ENCODE measurements at places on chromosomes 11 and 22.

DNA sequence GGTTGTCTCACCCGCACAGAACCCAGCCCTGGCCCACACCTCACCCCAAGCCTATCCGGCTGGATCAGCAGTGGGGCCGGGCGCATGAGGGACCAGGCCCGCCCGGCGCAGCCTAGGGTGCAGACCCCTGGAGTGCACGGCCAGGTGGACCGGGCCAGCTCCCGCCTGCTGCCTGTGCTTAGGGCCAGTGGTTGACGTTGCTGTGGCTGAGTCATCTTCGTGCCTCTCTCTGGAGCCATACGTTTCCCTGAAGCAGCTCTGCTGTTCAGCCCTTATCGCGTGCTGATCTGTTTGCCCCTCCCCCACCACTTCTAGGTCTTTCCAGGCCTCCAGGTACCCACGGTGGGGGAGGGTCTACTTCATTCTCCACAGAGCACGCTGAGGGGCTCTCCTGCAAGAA is 39.5 kb downstream of the CDKN1C start:
- no peak for DNase-seq

- no peak for DNase-seq
Observed at GRCh38 chr11:15884777-15885540, 471.4 kb downstream of the SOX6 start.

- no peak for DNase-seq
Observed at GRCh38 chr22:27314276-27314807, 487.2 kb downstream of the MN1 start.

GRCh38 chr11:117319214-117319840 is 3.3 kb upstream of the BACE1 start:
- no peak for DNase-seq

GRCh38 chr22:39087098-39087497 is 9.9 kb upstream of the APOBEC3H start:
- no peak for DNase-seq

- DNase-seq, result no peak
Observed at GRCh38 chr22:30361916-30362650, 5.3 kb downstream of the CCDC157 start.

DNA sequence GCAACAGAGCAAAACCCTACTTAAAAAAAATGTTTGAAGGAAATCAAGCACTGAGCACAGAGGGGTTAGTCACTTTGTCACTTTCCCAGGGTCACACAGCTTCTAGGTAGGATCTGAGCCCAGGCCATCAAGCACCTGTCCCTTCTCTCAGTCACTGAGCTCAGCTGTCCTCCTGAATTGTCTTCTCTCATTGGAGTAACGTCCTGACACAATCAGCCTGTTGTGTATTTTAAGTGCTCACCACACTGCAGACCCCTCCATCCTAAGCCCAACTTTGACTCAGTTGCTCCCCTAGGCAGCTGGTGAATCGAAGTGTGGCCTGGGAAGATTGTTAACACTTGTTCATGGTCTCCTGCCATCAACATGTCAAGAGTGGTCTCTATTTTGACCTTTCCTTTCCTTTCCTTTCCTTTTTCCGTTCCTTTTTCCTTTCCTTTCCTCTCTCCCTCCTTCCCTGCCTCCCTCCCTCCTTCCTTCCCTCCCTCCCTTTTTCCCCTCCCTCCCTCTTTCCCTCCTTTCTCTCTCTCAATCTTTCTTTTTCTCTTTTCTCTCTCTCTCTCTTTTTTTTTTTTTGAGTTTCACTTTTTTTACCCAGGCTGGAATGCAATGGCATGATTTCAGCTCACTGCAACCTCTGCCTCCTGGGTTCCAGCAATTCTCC is 76.1 kb downstream of the PIWIL3 start:
- no peak for DNase-seq

DNA sequence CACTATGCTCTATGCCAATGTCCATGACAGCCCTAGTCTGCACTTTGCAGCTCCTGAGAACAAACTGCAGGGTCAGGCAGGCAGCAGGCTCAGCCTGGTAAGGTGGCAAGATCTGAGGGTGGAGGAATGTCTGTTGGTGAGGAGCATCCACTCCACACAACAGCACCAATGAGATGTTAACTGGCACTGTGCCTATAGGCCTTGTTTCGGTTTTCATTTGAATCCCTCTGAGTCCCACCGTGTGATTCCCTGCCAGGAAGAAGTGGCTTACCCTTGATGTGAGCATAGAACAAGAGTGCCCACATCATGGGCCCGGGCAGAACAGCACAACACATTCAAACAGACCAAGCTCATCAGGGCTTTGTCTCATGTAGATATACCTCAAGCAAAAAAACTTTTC is 44.1 kb upstream of the CHRM4 start:
- DNase-seq, result no peak

- DNase-seq, result no peak
Observed at GRCh38 chr11:61830237-61831105, 2.4 kb downstream of the FADS2 start.

DNA sequence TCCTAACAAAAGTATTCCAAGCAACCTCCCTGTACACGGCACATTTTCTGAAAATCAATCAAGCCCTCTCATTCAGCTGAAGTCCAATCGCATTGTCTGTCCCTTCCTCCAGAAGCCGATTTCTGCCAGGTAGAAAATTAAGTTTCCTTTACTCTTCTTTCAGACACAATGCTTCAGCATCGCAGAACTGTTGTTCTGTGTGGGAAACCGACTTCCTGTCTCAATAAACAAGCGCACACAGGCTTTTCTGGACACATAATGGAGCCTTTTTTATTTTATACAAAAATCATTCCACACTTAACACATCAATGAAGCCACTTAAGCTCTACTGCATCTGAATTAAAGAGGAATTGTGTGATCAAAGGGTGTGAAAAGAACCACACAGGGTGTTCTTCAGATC is 75.6 kb downstream of the BLID start:
- DNase-seq, result no peak

GRCh38 chr11:15988693-15989231 is 367.6 kb downstream of the SOX6 start:
- no peak for DNase-seq

DNA sequence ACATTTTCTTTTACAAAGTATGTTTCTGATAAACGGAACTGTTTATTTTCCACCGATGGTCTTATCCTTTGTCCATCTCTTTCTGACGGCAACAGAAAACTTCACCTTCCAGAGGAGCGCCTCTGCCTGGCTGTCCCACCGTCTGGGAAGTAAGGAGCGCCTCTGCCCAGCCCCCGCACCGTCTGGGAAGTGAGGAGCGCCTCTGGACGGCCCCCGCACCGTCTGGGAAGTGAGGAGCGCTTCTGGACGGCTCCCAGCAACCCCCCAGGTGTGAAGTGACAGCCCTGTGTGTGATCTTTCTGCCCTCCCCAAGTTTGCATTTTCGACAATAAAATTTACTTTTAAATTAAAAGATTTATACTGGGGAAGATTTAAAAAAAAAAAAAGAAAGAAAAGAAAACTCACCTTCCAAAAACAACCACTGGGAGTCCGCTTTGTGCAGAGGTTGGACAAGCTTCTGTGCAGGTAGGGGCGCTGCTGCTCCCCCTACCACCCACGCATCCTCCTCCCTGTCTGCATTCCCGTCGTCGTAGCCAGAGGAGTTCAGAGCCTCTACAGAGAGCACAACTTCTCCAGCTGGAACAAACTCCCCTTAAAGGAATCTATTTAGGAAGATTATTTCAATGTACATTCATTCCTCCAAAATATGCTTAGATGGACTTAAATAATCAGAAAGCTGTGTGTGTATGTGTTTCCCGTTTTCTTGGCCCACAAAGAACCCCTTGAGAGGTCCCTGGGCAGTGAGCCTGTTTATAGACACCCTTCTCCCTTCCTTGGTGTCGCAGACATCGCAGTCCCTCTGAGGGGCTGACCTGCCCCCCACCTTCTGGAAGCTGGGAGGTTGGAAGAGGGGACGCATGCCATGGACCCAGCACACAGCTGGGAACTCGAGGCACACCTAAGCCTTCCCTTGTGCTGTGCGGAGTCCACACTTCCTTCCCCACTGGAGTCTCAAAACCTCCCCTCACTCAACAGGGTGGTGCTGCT is 849 bp upstream of the APOBEC3B start:
- DNase-seq, result no peak

- no peak for DNase-seq
Observed at GRCh38 chr11:33920838-33921613, 29.1 kb upstream of the LMO2 start.

GRCh38 chr22:42856179-42856864 is 751 bp downstream of the ARFGAP3 start:
- peak; percentile 39 for DNase-seq

DNA sequence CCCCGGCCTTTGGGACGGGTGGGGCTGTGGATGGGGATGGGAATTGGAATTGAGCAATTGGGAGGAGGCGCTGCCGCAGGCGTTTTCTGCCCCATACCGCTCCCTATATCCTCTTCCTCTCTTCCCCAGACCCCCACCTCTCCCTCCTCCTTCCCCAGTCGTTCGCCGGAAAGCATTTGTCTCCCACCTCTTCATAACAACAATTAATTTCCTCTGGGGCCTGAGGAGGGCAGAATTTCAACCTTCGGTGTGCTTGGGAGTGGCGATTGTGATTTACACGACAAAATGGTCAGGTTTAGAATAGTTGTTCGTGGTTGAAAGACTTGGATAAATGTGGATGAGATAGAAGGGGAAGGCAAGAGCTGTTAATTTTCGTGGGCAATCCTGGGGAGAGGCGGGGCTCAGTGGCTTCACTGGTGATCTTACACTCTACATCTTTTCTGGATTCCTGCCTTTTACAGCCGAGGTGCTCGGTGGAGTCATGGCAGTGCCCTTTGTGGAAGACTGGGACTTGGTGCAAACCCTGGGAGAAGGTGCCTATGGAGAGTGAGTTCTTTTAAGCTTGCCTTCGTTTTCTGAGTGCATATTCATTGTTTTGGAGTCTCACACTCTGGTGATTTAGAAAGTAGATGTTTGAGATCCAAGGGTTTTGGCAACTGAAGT is 1.5 kb downstream of the CHEK1 start:
- no peak for DNase-seq

GRCh38 chr22:19664406-19664805 is 49.9 kb upstream of the SEPTIN5 start:
- DNase-seq, result no peak

DNA sequence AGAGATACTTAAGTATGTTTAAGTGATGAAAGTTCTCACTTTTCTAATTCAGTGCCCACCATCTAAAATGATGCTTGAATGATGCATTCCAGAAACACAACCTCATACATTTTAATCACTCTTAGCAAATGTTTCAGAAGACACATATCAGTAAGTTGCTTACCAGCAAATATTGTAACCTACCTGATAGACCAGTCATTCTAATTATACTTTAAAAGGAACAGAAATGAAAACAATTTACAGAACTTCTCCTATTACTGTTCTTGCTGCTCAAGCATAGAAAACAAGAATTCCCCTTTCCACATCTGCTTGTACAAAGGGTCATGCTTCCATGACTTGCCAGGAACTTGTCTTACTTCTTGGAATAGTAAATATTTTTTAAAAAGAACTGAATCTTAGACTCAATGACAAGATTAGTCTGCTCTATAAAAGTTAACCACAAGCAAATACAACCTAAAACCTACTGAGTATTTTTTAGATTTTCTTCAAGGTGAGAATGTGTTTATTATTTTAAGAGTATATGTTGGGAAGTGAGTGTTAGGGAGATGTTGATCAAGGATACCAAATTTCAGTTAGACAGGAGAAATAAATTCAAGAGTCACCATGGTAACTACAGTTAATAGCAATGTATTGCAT is 82.0 kb upstream of the SC5D start:
- no peak for DNase-seq

GRCh38 chr22:36104435-36104834 is 56.1 kb downstream of the APOL3 start:
- no peak for DNase-seq

DNA sequence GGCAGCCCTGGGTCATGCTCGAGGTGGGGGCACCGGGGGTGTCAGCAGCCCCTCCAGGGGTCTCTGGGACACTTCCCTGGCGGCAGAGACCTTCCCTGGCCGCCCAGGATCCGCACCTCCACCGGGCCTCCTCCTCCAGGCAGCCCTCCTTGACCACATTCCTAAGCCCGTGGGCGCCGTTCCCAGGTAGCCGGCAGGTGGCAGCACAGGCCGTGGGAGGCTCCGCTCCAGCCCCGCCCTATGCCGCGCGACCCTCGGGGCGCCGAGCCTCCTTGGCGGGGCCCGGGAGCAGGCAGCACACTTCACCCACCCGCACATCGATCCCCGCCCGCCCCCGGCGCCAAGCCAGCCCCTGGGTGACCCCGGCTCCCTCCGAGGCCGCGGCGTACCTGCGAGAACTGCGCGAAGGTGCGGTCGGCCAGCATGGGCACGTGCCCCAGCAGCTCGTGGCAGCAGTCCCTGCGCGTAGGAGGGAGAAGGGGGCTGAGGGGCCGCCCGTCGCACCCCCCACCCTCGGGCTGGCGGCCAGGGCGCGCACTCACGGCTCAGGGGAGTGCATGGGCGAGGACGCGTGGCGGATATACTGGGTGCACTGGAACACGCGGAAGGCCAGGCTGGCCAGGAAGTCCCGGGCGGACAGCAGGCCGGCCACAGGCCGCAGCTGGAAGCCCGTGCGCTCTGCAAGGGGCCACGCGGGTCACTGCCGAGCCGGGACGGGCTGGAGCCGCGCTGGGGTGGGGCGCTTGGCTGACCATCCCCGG is 5.3 kb upstream of the INS start:
- no peak for DNase-seq

- no peak for DNase-seq
Observed at GRCh38 chr11:102614031-102614430, 11.1 kb downstream of the MMP20 start.

GRCh38 chr11:127733552-127733951 is 733.0 kb upstream of the KIRREL3 start:
- no peak for DNase-seq

GRCh38 chr22:45291061-45291930 is 6.5 kb downstream of the UPK3A start:
- DNase-seq, result no peak

DNA sequence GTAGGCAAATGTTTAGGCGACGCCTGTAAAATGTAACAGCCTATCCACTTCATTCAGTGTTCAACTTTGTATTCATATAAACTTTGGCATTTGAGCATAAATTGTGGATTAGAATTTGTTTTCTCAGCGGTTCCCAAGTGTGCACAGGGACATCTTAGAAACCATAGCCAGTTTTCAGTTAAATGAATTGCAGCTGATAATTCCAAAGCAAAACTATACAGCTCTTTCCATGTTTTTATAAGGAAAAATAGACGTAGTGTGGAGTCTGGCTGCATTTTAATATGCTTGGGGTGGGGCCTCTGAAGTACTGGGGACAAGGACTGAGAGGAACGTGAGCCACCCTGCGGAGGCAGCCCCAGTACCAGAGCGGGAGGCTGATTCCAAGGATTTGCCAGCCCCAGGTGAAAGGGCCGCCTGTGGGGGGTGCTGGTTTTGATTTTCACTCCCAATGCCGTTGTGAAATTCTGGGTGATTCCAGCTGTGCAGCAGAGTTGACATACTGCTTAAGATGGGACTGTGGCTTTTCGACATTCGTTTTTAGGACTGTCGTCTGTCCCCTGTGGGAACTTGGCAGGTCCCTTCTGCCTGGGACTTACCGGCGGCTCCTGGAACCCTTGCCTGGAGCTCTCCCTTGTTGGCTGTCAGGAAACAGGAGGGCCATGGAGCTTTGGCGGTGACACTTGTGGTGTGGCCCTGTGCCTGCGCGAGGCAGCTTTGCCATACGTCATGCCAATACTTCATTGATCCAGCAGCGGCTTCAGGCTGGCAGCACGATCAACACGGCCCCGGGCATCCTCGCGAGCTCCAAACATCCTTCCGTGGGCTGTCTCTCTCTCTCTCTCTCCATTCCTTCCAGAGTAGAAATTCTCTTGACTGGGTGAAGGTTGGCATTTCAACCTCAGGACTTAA is 370.9 kb downstream of the TBC1D22A start:
- DNase-seq, result no peak

GRCh38 chr11:66317322-66317722 is 478 bp upstream of the CD248 start:
- no peak for DNase-seq

All from T-helper 17 cell (primary cell).